Liver (tissue), 10 donors: ENCODE measurements at places on chromosomes 11 and 22.
A peak's percentile ranks its signal among the peaks of the same experiment; 100 is the strongest.

GRCh38 chr22:39254789-39255298, 10.1 kb upstream of the PDGFB start:
- no peak for DNase-seq

DNA sequence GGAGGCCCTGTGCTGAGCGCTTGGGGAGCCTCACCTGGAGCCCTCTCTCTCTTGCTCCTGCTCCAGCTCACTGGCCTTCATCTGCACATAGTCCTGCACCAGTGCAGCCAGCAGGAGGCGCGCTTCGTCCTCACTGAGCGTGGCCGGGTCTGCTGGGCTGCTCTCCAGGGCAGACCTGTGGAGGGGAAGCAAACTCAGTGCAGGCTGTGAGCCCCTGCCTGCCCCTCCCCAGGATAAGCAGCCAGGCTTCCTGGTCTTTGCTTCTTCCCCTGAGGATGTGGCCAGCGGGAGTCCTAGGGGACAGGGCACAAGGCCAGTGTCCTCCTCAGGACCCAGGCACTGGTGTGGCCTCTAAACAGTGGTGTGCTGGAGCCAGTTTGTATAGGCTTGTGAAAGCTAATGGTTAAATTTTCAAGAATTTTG, 2.2 kb downstream of the CALCA start:
- DNase-seq = peak; percentile 60

- DNase-seq = no peak
Observed at GRCh38 chr11:105610871-105611571, 1.1 kb downstream of the GRIA4 start.

DNA sequence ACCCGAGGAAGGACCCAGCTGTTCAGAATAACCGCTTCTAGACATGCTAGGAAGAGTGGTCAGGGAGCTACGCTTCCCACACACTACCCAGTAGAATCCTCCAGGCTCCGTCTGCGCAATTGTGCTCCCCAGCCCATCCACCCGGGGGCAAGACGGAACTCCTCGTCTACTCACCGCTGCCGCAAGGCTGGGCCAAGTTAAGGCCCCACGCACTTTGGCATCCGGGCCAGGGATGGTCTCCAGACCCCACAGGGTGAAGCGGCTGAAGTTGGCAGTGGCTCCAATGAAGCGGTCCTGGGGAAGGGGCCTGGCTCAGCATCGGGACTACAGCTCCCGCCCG, 757 bp downstream of the RNASEH2C start:
- no peak for DNase-seq

DNA sequence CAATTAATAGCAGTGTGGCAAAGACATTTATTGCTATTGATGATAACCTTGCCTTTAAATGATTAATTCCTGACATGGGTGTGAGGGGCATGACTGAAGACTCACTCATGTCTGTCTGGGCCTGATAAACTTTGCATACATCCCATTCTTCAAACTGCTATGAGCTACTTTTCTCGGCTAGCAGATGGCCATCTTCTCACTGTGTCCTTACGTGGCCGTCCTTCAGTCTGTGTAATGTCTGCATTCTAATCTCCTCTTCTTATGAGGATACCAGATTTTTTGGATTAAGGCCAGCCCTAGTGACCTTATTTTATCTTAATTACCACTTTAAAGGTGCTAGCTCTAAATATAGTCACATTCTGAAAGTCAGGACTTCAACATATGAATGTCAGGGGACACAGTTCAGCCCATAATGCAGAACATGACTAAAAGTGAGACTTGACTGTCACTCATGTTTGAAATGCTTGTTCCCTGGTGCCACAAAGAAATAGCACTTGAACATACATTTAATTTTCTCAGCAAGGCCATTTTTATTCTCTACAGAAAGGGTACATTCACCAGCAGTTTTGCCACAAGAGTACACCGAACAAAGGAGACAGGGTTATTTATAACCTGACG, 32.3 kb downstream of the OR10A6 start:
- DNase-seq = no peak

GRCh38 chr11:8217136-8217535, 46.5 kb downstream of the LMO1 start:
- DNase-seq = no peak

GRCh38 chr22:46695346-46696228, 42.5 kb downstream of the CERK start:
- no peak for DNase-seq

- DNase-seq = no peak
Observed at GRCh38 chr11:27898166-27898565, 197.9 kb upstream of the BDNF start.

DNA sequence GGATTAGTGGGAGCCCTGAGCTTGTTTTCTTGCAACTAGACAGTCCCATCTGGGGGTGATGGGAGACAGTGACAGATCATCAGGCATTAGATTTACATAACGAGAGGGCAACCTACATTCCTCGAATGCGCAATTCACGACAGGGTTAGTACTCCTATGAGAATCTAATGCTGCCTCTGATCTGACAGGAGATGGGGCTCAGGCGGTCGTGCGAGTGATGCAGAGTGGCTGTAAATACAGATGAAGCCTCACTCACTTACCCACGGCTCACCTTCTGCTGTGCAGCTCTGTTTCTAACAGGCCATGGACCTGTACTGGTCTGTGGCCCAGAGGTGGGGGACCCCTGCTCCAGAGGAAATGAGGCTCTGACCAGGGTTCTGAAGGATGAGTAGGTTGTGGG, 125.5 kb downstream of the FBXO7 start:
- no peak for DNase-seq

- no peak for DNase-seq
Observed at GRCh38 chr22:16651217-16651616, 58.6 kb upstream of the CCT8L2 start.

DNA sequence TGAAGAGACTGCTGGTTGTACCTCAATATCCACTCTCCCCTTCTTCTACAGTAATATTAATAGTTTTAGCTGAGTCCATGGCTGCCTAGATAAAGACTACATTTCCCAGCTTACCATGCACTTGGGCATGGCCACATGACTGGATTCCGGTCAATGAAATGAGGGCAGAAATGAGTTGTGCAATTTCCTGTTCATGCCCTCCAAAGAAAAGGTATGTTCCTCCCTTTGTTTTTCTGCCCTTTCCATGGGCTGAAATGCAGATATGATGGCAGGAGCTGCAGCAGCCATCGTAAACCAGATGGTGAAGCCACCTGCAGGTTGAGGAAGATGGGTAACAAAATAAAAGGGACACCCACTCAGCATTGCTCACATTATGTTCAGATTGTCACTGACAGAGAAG, 15.3 kb upstream of the ELFN2 start:
- no peak for DNase-seq

DNA sequence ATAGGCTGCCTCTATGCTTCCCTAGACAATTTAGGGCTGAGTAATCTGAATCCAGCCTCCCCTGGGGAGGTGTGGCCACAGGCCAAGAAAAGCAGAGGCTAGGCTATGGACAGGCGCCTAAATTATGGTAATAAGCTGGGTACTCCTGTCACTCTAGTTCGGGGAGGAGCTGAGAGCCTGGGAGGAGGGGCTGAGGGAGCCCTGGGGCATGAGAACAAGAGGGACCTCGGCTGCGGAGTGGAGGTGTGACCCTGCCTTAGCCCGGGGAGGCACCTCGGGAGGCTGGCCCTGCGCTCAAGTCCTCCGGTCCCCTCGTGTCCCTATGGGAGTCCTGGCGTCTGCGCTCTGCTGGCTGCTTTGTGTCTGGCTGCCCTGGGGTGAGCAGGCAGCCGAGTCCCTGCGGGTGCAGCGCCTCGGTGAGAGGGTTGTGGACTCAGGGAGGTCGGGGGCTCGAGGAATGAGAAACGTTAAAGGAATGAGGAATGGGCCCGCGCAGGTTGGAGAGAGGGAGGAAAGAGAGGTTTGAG, at the start of gene OTOG:
OTOG (plus strand) TSS at position 209 of the 527 bp plus-strand sequence; CDS start at position 323, 114 bp downstream.
- no peak for DNase-seq

GRCh38 chr11:2128511-2129307, 10.5 kb downstream of the IGF2 start:
- DNase-seq = peak; percentile 52

DNA sequence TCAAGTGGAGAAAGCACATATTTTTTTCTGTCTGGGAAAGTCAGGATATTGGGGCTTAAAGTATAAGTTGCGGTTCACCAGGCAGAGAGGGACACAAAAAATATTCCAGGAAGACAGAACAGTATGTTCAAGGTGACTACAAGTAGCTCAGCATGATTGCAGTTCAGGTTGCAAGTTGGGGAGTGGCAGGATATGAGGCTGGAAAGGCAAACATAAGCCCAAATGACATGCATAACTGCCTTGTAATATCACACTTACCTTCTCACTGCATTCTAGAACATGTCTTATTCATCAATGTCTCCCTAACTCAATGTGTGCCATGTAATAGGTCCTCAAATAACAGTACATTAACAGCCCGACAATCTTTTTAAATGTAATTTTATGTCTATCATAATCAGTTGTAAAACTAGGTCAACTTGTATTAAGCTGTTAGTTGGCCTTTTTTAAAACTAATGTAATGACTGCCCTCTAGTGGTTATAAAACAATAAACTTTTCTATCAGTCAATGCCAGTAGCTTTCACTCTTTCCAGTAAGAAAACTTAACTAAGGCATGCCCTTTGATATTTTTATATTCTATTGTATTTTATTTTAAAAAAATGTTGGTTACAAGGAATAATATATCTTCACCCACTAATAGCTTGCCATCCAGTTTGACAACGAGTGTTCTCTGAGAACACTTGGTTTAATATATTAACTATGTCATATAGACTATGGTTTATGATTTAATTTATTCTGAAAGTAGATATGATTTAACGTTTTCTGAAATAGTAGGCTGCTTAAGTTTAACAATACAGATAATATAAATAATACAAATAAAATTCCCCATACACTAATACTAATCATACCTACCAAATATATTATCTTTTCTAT, 39.4 kb upstream of the CFAP300 start:
- no peak for DNase-seq

- no peak for DNase-seq
Observed at GRCh38 chr11:126079621-126080124, 17.0 kb upstream of the CDON start.

GRCh38 chr22:39220450-39220849, 24.3 kb downstream of the PDGFB start:
- no peak for DNase-seq

- DNase-seq = peak; percentile 78
Observed at GRCh38 chr11:117807482-117808327, 10.7 kb upstream of the DSCAML1 start.

GRCh38 chr11:35302398-35302797, 117.0 kb downstream of the SLC1A2 start:
- DNase-seq = no peak

- DNase-seq = no peak
Observed at GRCh38 chr11:1075341-1075911, 752 bp downstream of the MUC2 start.

DNA sequence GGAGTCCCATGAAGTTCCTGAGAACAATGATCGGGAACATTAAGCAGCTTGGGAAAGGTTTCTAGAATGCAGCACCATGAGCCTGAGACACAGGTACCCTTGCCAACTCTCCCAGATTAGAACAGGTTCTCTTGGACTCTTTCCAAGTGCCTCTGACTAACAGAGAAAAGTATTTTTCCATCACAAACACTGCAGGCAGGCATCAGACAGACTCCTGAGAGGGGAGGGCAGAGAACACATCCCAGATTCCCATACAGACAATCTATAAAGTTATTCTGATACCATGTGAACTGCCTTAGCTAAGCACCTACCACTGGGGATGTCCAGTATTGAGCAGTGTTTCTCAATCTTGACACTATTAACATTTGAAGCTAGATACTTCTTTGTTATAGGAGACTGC, 27.3 kb downstream of the SERGEF start:
- no peak for DNase-seq

DNA sequence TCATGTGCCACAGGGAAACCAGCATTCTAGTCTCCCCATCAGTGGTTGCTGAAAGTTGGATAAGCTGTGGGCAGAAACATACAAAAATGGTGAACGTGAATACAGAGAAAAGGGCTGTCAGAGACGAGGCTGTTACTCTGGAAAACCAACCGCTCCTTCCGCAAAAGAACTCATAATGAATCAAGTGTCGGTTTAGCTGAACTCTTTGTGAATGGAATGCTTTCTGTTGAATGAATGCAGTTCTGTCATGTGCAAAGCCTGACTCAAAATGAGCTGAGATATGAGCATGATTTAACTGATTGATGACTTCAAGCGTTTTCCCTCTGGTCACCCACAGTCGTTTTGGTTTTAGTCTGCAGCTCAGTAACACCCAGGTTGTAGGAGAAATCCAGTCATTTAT, 298.3 kb downstream of the ETS1 start:
- no peak for DNase-seq

DNA sequence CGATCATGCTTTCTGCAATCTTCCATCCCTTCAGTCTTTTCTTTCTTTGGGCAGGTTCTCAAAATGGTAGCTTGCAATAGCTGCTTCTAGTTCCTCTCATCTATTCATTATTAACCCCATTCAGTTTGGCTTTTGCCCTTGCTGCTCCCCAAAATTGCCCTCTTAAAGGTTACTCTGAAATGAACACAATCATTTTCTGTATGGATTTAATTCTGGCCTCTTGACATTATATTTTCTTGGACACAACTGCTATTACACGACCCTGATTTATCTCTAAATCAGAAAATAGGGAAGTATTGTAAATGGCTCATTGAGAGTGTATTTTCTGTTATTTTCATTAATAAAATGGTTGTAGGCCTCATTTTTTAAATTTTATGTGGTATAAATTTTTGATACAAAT, at the start of gene ANGPTL5:
ANGPTL5 (minus strand) TSS at position 101 of the 400 bp plus-strand sequence. CDS start 8,613 bp downstream, outside the sequence.
- DNase-seq = no peak

DNA sequence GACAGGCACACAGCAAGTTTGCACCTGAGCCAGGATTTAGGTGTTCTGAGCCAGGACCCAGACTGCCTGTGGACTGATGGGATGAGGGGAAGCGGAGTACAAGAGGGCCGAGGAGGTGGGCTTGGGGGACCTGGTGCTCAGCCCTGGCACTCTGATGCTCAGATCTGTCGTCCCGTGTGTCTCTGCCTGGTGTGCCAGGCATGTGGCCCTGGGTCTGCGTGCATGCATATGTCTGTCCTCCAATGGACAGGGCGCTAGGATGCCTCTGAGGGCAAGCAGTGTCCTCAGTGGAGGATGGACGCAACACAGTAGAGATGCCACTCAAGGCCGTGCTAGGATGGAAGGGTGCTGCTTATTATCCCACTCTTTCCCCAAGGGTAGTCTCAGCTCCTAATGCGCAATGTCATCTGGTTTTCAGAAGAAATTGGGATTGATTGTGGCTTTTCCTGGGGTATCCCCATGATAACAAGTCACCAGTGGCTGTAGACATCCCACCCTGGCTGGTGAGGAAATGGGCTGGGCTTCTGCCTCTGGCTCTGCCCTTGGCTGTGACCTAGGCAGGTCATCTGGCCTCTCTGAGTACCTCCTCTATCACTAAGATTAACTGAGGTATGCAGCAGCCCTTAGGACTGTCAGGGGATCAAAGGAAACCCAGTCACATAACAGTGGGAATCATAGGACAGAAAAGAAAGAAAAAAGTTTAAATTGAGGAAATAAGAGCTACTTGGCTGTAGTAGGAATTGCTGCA, 35.7 kb upstream of the SUSD2 start:
- no peak for DNase-seq

- no peak for DNase-seq
Observed at GRCh38 chr11:112128483-112129121, 35.3 kb downstream of the IL18 start.

- no peak for DNase-seq
Observed at GRCh38 chr11:119816660-119817059, 87.7 kb upstream of the NECTIN1 start.
